LNCaP clone FGC (cell line): ENCODE measurements at places on chromosomes 4 and X.

- DNase-seq, result no peak
Observed at GRCh38 chrX:14913241-14913640, 40.0 kb downstream of the MOSPD2 start.

DNA sequence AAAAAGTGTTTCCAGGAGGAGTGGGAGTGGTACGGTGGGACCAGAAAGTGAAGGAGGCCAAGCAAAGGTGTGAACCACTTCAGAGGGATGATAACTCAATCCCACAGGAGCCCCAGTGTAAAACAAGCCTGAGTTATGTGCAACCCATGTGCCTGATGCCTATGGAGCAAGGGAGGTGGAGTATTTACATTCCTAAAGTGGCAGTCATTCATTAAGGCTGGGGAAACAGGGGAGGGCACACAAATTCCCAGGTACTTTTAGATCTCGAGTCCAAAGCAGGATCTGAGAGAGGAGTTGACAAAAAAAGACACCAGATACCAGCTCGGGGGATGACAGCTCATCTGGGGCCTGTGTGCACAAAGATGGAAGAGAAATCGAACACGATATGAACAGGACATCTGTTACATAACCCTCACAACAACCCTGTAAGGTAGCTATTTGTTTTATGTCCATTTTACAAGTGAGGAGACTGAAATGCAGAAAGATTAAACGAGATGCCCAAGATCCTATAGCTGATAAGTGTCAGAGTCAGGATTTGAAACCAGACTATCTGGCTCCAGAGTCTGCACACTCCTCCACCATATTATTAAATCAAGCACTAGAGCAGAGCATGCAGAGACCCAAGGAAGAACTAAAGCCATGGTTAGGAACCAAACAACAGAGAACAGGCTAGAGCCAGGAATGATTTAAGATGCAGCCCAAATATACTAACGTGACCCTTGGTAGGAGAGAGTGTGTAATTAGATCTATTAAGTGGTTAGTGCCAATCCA lies 91.9 kb upstream of the MAPK10 start:
- DNase-seq, result no peak

GRCh38 chr4:98720871-98721480 lies 62.6 kb upstream of the TSPAN5 start:
- DNase-seq, result no peak

- no peak for DNase-seq
Observed at GRCh38 chr4:67546004-67546356, 677 bp upstream of the CENPC start.

DNA sequence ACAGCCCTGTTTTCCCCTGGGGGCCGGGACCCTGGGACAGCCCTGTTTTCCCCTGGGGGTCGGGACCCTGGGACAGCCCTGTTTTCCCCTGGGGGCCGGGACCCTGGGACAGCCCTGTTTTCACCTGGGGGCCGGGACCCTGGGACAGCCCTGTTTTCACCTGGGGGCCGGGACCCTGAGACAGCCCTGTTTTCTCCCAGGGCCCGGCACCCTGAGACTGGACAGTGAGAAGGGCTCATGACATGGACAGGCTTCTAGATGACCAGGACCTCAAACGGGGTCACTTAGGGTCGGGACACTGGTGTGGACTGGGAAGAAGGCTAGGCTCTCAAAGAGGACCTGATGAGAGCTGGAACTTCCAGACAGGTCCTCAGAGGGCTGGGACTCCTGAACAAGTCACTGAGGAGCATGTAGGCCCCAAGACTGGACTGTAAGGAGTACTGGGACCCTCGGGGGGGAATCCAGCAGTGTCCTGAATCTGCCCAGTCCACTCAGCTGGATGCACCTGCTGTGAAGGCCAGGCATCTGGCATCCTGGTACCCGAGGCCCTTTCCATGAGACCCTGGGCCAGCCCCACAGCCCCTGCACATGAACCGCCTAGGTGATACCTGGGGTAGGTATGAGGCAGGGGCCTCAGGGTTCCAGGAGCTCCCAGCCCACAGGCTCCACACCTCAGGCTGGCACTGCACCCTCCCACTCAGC lies 2.4 kb downstream of the PCGF3 start:
- no peak for DNase-seq

GRCh38 chr4:141713771-141714445 lies 77.5 kb downstream of the IL15 start:
- DNase-seq, result no peak

GRCh38 chrX:141405486-141405852 lies 163.2 kb upstream of the SPANXC start:
- DNase-seq, result no peak

GRCh38 chr4:2907706-2908293 lies 55.4 kb downstream of the NOP14 start:
- DNase-seq, result peak; percentile 95
